ENCODE measurements at places on chromosomes 2 and 18. TPM values are rescaled to one million over a fixed set of nuclear protein-coding genes. Genes with fewer than 3 reads are reported as not detected.

Gene LOXHD1
- total RNA-seq: 0.35 TPM

Gene GALNT14
- total RNA-seq: not detected

Gene SH3RF3
- total RNA-seq: 0.08 TPM

Gene CNDP2
- total RNA-seq: 163 TPM

Gene FASTKD2
- 19.3 TPM for total RNA-seq

Gene NEB
- total RNA-seq: 0.40 TPM

Gene SPP2
- total RNA-seq: not detected

Gene TMEM163
- not detected for total RNA-seq

Gene VWA3B
- total RNA-seq: not detected

Gene LBH
- 136 TPM for total RNA-seq

Gene CHST10
- 3.1 TPM for total RNA-seq

Gene B4GALT6
- total RNA-seq: 2.0 TPM

Gene KLHL14
- not detected for total RNA-seq

Gene FAM124B
- 0.64 TPM for total RNA-seq

Gene TLX2
- 0.52 TPM for total RNA-seq

Gene TUBB8B
- total RNA-seq: not detected

GRCh38 chr2:116952254-116952653 is 862.2 kb upstream of the DDX18 start:
- DNase-seq: no peak

DNA sequence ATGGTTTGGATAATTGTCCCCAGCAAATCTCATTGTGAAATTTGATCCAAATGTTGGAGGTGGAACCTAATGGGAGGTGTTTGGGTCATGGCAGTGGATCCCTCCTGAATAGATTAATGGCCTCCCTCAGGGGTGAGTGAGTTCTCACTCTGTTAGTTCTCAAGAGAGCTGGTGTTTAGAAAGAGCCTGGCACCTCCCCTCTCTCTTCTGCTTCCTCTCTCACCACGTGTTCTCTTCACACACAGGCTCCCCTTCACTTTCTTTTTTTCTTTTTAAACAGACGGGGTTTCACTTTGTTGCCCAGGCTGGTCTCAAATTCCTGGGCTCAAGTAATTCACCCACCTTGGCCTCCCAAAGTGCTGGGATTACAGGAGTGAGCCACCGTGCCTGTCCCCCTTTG is 111.6 kb upstream of the LTBP1 start:
- no peak for DNase-seq

DNA sequence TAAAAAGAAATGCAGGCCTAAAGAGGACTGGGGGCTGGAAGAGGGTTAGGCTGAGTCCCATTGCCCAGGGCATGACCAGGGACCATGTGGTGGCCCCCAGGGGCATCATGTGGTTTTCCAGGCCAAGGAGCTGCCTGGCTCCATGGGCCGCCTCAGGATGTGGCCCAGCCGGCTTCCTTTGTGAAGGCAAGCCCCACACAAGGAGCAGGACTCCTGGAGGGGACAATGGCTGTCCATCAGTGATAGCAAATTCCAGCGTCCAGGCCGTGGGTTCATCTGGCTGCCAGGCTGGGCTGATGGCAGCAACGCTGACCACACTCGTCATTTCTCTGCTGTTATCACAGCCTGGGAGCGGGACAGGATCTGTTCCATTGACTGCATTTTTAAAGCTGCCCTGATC is 82.5 kb downstream of the GBX2 start:
- DNase-seq: no peak

GRCh38 chr2:101882769-101883307 is 108.9 kb upstream of the IL1R2 start:
- DNase-seq: no peak

- no peak for DNase-seq
Observed at GRCh38 chr2:219426068-219426443, 7.9 kb downstream of the DES start.

- DNase-seq: no peak
Observed at GRCh38 chr2:77484026-77484425, 38.1 kb downstream of the LRRTM4 start.

GRCh38 chr2:187532333-187533120 is 21.7 kb downstream of the TFPI start:
- DNase-seq: no peak

DNA sequence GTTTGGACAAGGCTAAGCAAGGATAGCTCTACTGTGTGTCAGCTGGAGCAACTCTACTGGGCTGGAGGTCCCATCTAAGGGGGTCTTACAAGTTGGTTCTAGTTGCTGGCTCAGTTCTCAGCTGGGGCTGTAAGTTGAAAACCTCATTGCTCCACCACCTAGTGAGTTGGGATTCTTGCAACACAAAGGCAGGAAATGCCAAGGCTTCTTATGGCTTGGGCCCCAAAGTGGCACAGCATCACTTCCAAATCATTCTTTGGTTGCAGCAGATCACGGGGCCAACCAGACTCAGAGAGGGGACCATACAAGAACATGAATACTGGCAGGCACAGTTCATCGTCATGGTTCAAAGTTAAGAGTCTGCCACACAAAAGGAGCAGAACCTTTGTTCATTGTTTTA is 332.7 kb downstream of the LRRTM1 start:
- DNase-seq: no peak

DNA sequence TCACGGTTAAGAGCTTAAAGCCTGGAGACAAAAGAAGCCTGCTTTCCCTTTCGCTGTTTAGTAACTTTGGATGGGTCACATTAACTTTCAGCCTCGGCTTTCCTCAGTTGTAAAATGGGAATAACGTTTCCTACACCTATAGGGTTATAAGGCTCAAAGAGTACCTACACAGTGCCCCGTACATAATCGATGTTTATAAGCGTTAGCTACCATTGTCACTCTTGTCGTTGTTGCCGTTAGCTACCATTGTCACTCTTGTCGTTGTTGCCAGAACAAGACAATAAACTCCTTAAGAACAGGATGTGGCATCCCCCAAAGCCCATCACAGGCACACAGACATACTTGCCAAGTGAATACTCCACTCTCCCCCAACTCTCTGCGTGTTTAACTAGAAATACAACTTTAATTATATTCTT is 901 bp upstream of the MFSD6 start:
- peak; percentile 71 for DNase-seq

- DNase-seq: no peak
Observed at GRCh38 chr2:37587817-37588216, 83.6 kb downstream of the CDC42EP3 start.

- DNase-seq: no peak
Observed at GRCh38 chr18:48992791-48993555, 42.2 kb upstream of the SMAD7 start.

GRCh38 chr2:191885650-191886049 is 38.8 kb upstream of the CAVIN2 start:
- DNase-seq: no peak

GRCh38 chr2:16188261-16188890 is 248.0 kb downstream of the MYCN start:
- no peak for DNase-seq

DNA sequence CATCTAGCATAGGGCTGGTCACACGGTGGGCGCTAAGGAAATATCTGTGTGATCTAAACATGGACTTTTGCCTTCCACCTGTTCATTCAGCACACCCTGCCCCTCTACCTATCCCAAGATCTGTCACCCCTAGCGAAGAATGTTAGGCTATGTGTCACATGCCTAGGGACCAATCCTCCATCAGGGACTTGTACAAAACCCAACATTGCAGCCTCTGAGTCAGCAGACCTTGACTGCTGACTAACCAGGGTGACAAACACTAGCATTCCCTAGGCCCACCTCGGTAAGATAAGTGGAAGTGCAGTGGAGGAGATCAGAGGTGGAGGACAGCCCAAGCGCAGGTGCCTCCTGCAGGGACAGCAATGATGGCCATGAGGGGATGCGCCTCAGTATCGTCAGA is 99.2 kb downstream of the SOX11 start:
- no peak for DNase-seq

DNA sequence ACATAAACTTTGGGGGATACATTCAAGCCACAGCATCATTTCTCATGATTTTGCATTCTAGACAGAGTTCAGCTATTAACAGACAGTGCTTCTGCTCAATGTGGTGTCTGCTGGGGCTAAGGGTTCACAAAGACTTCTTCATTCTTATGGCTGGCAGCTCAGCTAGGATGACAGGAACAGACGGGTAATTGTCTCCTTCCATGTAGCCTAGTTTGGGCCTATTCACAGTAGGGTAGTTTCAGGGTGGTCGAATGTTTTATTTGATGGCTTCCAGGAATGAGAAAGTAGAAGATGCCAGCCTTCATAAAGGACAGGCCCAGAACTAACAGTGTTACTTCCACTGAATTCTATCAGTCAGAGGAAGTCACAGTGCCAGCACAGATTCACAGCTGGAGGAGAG is 26.0 kb upstream of the BCL2L11 start:
- DNase-seq: no peak

DNA sequence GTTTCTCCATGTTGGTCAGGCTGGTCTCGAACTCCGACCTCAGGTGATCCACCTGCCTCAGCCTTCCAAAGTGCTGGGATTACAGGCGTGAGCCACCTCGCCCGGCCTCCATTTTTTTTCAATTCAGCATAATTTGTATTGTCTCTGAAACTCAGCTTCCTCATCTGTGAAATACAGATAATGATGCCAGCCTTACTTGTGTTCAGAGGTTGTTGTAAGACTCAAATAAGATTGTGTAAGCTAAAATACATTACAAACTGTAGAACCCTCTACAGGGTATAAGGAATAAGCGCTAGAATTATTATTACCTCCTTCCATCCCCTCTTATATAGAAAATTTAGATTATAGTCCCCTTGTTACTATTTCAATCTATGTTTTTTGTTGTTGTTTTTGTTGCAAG is 24.8 kb upstream of the STARD7 start:
- DNase-seq: no peak

GRCh38 chr18:10241579-10241978 is 212.9 kb upstream of the APCDD1 start:
- no peak for DNase-seq

- no peak for DNase-seq
Observed at GRCh38 chr2:177093371-177093770, 119.2 kb upstream of the HNRNPA3 start.

- DNase-seq: no peak
Observed at GRCh38 chr2:82730811-82731210, 1728.3 kb downstream of the SUCLG1 start.

DNA sequence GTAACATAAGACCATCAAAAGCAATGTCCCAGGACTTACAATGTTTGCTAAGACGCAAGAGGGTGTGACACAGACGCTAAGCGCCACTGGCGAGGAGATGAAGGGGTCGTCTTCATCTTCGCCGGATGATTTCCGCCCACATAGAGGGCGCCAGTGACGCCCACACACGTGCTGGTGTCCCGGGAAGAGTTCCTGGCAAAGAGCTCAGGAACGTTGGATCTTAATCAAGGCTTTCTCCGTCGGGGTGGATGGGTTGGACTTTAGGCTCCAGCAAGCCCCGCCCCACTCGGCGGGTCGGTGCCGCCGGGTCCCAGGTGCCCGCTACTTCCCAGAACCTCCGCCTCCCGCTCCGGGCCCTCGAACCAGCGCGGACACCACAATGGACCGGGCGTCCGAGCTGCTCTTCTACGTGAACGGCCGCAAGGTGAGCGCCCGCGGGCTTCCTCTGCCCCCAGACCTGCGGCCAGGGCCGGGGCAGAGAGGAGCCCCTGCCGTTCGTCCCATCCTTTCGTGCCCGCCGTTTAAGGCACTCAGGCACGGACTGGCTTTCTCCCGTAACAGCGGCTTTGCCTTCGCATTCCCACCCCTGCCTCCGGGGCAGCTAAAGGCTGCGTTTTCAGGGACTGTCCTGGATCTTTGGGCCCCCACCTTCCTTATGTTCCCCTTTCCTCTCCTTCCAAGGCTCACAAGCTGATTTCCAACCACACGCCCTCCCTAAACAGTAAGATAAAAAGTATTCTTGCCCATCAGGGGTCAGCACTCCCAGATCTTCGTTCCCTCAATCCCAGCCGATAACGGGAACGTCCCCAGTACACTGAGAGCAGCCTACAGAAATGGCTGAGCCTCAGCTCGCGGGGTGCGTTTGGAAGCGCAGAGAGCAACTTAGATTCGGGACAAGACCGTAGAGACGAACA is at the start of gene AOX1:
Gene AOX1 (plus strand): TSS at position 285 of the 914 bp plus-strand sequence. CDS start 95 bp downstream, at position 380.
- DNase-seq: peak; percentile 20
